Left renal cortex interstitium (tissue), 4 donors: ENCODE measurements at places on chromosomes 2 and 18. TPM values are rescaled to one million over a fixed set of nuclear protein-coding genes. Genes with fewer than 3 reads are reported as not detected.

The TYMS gene
- 133 TPM for polyA plus RNA-seq

The DSG1 gene
- polyA plus RNA-seq, result 0.03 TPM

The LANCL1 gene
- 84.8 TPM for polyA plus RNA-seq

The RGPD4 gene
- polyA plus RNA-seq, result 0.05 TPM

The CIB4 gene
- not detected for polyA plus RNA-seq

The CNTNAP5 gene
- not detected for polyA plus RNA-seq

The MBOAT2 gene
- 64.2 TPM for polyA plus RNA-seq

The SLC38A11 gene
- 26.2 TPM for polyA plus RNA-seq

The SFTPB gene
- polyA plus RNA-seq, result 0.61 TPM

The TUBA4B gene
- 0.82 TPM for polyA plus RNA-seq

The BCL2 gene
- polyA plus RNA-seq, result 27.1 TPM

The ZNF892 gene
- 6.1 TPM for polyA plus RNA-seq

The MBD5 gene
- 47.4 TPM for polyA plus RNA-seq

The TNP1 gene
- polyA plus RNA-seq, result not detected

The PDE6D gene
- polyA plus RNA-seq, result 26.0 TPM

The ASB18 gene
- 0.09 TPM for polyA plus RNA-seq

The HMSD gene
- 2.2 TPM for polyA plus RNA-seq

The RAPGEF4 gene
- 11.6 TPM for polyA plus RNA-seq

The ITGB6 gene
- polyA plus RNA-seq, result 20.6 TPM

The DNER gene
- 66.3 TPM for polyA plus RNA-seq

The ELOA2 gene
- 0.03 TPM for polyA plus RNA-seq

The CSRNP3 gene
- 9.9 TPM for polyA plus RNA-seq

The PGAP1 gene
- 27.0 TPM for polyA plus RNA-seq

The HPCAL1 gene
- polyA plus RNA-seq, result 40.0 TPM

The RTKN gene
- 67.5 TPM for polyA plus RNA-seq

The RNF152 gene
- 6.9 TPM for polyA plus RNA-seq

The ACMSD gene
- polyA plus RNA-seq, result 30.0 TPM

The UGT1A8 gene
- polyA plus RNA-seq, result not detected

The PAIP2B gene
- polyA plus RNA-seq, result 17.2 TPM
